Gastroesophageal sphincter (tissue), 4 donors: ENCODE measurements at places on chromosomes 7 and 10. TPM values are rescaled to one million over a fixed set of nuclear protein-coding genes. Genes with fewer than 3 reads are reported as not detected.

- no peak for ATAC-seq
Measured at GRCh38 chr10:18719811-18720210, 60.6 kb downstream of the ARL5B start.

DNA sequence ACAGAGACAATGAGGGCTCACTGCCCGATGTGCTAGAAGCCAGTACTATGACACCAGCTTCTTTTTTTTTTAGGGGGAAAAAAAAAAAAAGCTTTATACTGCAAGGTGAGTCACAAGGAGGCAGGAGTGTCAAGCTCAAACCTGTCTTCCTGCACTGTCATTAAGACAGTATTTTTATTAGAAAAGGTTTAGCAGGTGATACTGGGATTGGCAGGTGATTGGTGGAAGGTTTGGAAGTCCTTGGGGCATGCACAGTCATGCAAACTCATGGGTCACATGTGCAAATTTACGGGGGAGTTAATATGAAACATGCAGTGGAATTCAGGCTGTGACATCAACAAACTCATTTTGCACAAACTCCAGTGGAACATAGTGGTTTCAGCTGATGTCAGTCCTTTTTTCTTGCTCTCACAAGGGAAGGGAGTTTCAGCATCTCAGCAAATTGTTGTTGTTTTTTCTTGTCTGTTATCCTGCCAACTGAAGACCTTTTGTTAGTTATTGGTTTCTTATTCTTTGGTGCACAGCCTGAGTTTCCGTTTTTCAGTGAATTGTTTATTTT, 530.6 kb downstream of the ANKRD7 start:
- ATAC-seq = no peak

DNA sequence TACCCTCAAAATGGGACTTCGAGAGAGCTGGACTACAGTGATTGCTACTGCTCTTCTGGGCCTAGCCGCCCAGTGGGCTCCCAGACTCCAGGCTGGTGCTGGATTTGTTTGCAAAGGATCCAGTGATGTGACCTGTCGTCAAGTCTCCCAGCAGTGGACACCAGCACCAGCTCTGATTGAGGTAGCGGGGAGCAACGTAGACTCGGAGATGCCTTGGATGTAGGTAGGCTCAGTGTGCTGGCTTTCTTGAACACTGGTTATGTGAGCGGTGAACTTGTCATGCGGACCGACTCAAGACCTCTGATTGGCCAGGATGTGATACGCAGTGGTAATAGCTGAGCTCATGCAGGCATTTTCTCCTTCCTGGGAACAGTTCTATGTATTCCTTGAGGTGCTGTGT, 19.4 kb downstream of the AKR1C2 start:
- ATAC-seq = no peak

GRCh38 chr10:79230850-79231249, 116.4 kb upstream of the PPIF start:
- no peak for ATAC-seq

DNA sequence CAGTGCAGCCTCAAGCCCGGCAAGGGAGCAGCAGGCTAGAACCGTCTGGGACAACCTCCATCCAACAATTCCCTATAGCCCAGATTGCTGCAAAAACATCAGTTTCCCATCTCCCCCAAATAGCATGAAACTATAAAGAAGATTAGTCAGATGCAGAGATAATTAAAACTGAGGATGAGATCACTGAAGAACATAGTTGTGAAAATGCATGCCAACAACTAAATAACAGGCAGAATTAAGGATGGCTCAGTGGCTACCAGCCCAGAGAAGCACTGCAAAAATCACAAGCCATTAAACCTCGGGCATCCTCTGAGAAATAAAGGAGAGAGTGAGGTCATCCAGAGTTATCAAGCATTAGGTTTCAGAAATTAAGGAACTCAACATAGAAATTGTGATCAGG, 427.1 kb downstream of the TNS3 start:
- no peak for ATAC-seq

TMEM139 gene
- total RNA-seq = 0.40 TPM
